Temporal lobe (tissue), 4 donors: ENCODE measurements at places on chromosomes 1 and 21. TPM values are rescaled to one million over a fixed set of nuclear protein-coding genes. Genes with fewer than 3 reads are reported as not detected.

SFN gene
- not detected for total RNA-seq

MYOM3 gene
- total RNA-seq: under 0.01 TPM

SLAMF9 gene
- total RNA-seq: not detected

KRTAP22-1 gene
- total RNA-seq: not detected

SPATA46 gene
- not detected for total RNA-seq

PIK3C2B gene
- total RNA-seq: 33.2 TPM

HAPLN2 gene
- 0.98 TPM for total RNA-seq

HPCAL4 gene
- total RNA-seq: 51.4 TPM

SPRR2A gene
- total RNA-seq: not detected

SPRR2G gene
- total RNA-seq: not detected

TMPRSS2 gene
- not detected for total RNA-seq

FAM72D gene
- total RNA-seq: 0.49 TPM

NBPF19 gene
- 8.1 TPM for total RNA-seq

NUP210L gene
- total RNA-seq: under 0.01 TPM

OR2T2 gene
- total RNA-seq: not detected

CYP4A22 gene
- total RNA-seq: not detected

FAM151A gene
- not detected for total RNA-seq

SLC26A9 gene
- total RNA-seq: not detected

ATP1A2 gene
- total RNA-seq: 93.2 TPM

ARMH1 gene
- total RNA-seq: 3.2 TPM
